Muscle of arm (tissue), 14 donors: ENCODE measurements at places on chromosomes 1 and 21. TPM values are rescaled to one million over a fixed set of nuclear protein-coding genes. Genes with fewer than 3 reads are reported as not detected.

Gene CAMK1G
- polyA plus RNA-seq, result 0.16 TPM

Gene SLC6A9
- polyA plus RNA-seq, result 3.7 TPM

Gene HHIPL2
- polyA plus RNA-seq, result 0.07 TPM

Gene CNKSR1
- not detected for polyA plus RNA-seq

Gene MCOLN3
- polyA plus RNA-seq, result 6.7 TPM

Gene COX20
- polyA plus RNA-seq, result 45.7 TPM

Gene ELF3
- 0.49 TPM for polyA plus RNA-seq

Gene RNU11
- not detected for polyA plus RNA-seq

Gene SAMD11
- polyA plus RNA-seq, result 2.7 TPM

Gene LIPI
- not detected for polyA plus RNA-seq

Gene TNNI3K
- 1.4 TPM for polyA plus RNA-seq

Gene CLDN17
- not detected for polyA plus RNA-seq

Gene KCNJ10
- polyA plus RNA-seq, result not detected

Gene TCP10L
- 0.50 TPM for polyA plus RNA-seq

Gene THEM5
- polyA plus RNA-seq, result 0.35 TPM

Gene HUNK
- 6.7 TPM for polyA plus RNA-seq

Gene SV2A
- 4.0 TPM for polyA plus RNA-seq

Gene PTCH2
- 8.2 TPM for polyA plus RNA-seq

Gene VAV3
- polyA plus RNA-seq, result 4.6 TPM

Gene GJA4
- 36.2 TPM for polyA plus RNA-seq
